ENCODE measurements at places on chromosomes 1 and 21.

- no peak for DNase-seq
These were observed 34.7 kb downstream of the AK2 start for GRCh38 chr1:33002006-33002405.

GRCh38 chr1:68954841-68955240 is 458.0 kb upstream of the DEPDC1 start:
- no peak for DNase-seq

DNA sequence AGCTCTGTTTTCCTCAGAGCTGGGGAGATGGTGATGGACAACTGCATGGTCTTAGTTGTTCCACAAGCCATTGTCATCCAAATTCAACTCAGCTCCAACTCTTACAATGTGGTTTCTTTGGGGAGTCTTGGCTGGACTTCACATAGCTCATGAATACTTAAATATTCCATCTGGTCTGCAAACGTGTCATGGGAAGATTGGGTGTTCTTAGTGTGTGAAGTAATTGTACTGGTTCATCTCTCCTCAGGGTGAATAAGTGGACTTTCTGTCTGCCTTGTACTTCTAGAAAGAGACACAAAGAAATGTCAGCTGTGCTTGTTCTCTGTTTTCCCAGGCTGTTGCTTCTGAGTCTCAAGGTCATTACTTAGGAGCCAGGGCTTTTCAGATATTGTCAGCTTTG is 106.6 kb downstream of the VPS13D start:
- DNase-seq, result no peak

DNA sequence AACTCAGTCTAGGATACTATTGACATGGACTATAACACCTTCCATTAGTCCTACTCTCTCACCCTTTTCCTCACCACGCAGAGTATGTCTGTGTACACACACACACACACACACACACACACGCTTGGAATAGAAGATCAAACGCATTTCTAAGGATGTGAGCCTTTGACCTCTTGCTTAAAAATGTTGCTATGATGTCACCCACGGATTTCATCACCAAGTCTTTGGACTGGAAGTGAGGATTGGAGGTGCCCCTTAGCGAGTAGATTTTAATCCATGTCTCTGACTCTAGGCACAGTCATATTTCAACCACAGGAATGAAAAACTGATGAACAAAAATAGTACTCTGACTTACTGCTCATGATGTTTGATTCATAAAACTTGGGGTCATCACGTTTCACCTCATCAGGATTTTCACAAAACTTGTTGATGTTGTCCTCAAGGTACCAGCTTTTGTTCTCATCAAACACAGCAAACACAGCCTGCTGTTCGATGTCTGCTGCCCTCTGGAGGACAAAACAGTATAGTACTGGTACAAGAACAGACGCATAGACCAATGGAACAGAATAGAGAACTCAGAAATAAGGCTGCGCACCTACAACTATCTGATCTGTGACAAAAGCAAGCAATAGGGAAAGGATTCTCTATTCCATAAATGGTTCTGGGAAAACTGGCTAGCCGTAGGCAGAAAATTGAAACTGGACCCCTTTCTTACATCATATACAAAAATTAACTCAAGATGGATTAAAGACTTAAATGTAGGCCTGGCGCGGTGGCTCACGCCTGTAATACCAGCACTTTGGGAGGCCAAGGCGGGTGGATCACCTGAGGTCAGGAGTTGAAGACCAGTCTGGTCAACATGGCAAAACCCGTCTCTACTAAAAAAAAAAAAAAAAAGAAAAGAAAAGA is 39.9 kb downstream of the F5 start:
- DNase-seq, result peak; percentile 30

DNA sequence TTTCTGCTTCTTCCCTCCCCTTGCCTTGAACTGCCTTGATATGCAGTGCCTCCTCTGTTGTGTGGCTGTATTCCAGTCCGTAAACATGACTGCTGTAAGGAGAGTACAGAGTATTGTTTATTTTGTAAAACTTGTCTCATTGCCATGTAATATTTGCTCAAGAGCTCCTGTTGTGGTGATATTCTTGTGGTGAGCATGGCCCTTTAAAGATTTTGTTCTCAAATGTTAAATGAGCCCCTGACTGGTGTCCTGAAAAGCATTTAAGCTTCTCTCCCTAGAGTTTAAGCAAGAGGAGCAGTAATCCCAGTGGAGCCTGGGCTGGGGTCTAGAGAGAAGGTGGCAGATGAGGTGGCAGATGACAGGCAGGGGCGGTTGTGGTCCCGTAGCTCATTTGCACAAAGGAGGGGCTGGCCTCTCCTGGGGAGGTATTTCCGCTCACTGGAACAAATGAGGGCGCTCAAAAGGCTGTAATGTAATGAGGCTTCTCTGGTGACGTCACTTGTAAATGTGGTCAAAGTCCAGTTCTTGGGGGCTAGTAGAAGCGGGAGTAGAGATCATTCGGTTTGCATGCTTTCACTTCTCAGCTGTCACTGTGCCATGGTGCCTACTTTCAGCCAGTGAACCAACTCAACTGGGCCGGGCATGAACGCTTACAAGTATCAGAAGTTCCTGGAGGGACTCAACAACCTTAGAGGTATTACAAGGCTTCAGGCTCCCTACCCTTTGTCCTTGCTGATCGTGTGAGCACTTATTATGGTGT is 46.0 kb upstream of the MACF1 start:
- no peak for DNase-seq

GRCh38 chr1:65949230-65949626 is 156.5 kb downstream of the PDE4B start:
- DNase-seq, result no peak

GRCh38 chr21:33025106-33025488 is 638 bp upstream of the OLIG2 start:
- no peak for DNase-seq

- peak; percentile 34 for DNase-seq
These were observed 2.5 kb upstream of the PTGER3 start for GRCh38 chr1:71049951-71050598.

DNA sequence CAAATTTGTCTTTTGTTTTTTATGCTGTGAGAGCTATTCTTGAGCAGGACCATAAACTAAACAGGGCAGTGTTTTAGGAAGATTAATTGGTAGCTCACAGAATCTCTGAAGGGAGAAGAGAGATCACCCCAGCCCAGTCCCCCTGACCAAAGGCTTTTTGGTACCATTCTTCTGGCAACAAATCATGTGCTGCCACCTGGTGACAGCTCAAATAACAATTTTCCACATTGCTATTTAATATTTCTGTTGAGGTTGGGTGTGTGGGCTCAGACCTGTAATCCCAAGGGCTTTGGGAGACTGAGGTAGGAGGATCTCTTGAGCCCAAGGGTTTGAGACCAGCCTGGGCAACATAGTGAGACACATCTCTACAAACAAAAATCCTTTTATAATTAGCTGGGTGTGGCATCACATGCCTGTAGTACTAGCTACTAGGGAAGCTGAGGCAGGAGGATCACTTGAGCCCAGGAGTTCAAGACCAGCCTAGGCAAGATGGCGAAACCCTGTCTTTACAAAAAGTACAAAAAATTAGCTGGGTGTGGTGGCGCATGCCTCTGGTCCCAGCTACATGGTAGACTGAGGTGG is 2.2 kb upstream of the TESK2 start:
- DNase-seq, result peak; percentile 32

DNA sequence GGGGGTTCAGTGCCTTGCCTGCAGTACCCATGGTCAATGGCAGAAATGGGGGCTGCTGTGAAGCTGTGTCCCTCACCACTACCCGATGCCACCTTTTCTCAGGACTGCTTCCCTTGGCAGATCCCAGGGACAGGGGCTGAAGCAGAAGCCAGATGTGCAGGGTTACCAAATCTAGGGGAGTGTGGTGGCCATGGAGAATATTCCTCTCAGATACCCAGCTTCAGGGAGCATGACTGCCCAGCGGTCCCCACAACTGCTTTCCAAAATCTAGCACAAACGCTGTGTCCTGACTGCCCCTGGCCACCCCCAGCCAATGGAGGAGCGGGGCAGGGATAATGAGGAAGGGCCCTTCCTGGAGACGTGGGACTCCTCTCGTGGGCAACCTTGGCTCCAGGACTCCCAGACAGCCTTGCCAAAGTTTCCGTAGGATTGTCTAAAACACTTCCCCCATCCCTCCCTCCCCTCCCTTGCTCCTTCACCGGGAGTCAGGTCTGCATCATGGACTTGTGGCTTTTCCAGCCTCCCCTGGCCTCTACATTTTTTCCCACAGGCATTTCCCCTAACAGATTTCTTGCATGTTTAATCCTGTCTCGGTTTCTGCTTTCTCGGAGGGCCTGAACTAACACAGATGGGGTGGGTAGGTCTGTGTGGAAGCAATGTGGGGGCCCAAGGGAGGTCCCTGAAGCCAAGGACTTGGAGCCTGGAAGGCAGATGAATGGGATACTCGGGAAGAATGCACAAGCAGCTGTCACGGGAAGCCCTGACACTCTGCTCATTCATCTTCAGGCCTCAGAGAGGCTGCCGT is 80.5 kb downstream of the OMA1 start:
- no peak for DNase-seq

DNA sequence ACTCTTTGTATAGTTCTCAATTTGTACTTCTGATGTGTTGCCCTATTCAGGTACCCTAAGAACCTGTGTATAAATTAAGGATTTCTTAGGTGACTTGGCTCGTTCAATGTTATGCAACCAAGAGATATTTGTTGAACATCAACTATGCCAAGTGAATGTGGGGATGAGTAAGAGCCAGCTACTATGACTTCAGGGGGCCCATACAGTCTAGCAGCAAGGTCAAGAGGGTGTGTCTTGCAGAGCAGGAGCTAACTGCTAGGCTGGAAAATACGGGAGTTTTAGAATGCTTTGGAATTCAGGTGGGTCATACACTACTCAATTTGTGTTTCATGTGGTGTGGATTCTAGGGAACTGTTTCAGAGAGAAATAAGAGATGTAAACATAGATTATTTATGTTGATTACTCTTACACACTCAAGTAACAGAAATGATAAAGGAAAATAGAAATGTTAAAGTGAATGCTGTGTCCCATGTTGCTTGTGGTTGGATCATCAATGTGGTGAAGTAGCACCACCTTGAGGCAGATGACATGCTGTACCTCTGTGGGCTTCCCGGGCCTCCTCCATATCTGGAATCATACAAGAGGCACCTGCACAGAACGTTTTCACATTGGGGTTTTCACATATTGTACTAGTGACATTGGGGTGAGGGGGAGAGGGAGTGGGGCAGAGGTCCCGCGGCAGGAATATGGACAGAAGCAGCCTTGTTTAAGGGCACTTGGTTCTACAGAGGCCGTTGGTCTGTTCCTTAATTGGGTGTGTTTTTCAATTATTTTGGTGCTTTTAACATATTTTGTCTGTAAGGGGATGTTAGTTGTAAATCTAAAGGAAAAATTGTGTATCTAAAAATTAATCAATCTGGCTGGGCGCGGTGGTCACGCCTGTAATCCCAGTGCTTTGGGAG is 12.4 kb downstream of the ARPC5 start:
- DNase-seq, result peak; percentile 36

DNA sequence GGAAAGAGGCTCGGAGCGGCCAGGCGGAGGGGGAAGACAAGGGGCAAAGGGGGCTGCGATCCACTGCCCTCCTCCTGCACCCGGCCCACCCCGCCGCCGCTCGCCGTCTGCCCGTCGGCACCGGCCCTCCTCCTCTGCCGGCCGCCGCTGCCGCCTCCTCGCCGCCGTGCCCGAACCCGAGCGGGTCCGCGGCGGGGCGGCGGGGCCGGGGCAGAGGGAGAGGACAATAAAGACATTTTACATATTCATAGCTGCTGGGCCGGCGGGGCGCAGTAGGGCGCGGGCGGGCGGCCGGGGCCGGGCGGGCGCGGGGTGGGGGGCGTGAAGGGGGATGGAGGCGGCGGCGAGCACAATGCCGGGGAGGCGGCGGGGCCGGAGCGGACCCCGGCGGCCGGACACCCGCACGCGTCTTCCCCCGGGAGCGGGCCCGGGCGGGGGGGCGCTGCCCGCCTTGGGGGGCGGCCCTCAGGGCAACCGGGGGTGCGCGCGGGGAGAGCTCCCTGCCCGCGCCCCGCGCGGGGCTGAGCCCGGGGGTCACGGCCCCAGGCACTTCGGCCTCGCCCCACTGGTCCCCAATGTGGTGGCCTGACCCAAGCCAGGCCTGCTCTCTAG is 546 bp downstream of the POU2F1 start:
- no peak for DNase-seq

DNA sequence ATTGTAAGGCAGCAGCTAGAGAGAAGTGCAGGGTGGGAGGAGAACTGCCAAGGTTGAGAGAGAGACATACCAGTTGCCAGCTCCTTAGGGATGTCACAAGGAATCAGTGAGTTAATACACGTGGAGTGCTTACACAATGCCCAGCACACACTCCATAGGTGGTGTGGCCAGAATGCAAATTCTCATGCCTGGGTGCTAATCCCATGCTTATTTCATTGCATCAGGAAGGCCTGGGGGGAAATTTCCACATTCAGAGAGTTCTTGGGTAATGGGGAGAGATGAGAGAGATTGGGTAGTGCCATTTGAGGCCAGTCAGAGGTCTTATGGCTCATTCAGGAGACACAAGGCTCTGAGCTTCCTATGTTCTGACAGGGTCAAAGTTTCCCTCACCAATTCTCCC is 38.7 kb downstream of the GJA5 start:
- DNase-seq, result no peak

DNA sequence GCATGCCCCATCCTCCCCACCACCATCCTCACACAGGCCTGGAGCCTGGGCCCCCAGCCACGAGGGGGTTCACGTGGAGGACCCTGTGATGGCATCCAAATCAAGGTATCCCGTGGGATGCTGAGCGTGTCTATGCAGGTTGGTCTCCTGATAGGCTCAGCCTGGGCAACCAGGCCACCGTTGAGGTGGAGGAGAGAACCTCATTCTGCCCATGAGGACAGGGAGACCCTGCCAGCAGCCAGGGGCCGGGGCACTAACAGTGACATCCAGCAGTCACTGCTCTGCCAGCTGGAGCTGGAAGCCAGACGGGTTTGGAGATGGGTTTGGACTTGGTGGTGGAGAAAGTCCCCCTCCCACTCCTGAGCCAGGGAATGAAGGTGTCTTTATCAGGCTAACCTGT is 582.8 kb downstream of the MATN1 start:
- DNase-seq, result no peak

GRCh38 chr1:38852780-38853179 is 6.8 kb downstream of the RRAGC start:
- no peak for DNase-seq

DNA sequence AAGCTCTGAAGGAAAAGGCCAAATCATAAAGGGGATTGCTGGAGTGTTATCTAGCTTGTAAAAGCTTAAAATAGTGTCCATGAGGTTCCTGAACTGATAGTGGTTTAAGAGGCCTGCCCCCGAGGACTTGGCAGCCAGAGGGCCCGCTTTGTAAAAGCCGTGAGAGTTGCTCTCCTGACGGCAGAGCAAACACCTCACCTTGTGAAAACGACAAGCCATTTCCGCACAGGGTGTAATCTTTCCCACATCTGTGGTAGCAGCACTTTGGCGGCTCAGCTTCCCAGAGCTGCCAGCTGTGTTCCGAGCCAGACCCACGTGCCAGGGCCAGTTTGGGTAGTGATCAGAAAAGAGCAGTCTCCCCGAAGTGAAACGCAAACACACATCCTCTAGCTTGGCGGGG is 37.0 kb downstream of the SERBP1 start:
- no peak for DNase-seq

Measured in stimulated activated naive CD4-positive, alpha-beta T cell (primary cell).